ENCODE measurements at places on chromosomes 7 and 10.
A peak's percentile ranks its signal among the peaks of the same experiment; 100 is the strongest.

- DNase-seq = no peak
These were observed 539.8 kb upstream of the CELF2 start for GRCh38 chr10:10477844-10478243.

DNA sequence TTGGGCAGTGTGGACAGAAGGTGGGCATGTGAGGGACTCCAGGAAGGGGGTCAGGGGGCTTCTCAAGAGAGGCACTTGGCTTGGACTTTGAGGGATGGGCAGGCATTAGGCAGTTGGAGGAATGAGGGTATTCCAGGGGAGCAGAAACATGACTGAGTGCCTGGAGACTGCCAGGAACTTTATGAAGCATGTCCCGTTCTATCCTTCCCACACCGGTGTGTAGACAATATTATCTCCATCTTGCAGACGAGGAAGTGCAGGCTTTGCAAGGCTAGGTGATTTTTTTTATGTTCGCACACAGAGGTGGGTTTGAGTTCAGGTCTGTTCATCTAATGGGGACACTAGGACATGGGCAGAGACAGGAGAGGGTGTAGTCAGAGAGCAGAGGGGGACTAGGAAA, 162.7 kb downstream of the RPS24 start:
- DNase-seq = no peak

- DNase-seq = peak; percentile 17
These were observed 13.6 kb downstream of the POR start for GRCh38 chr7:75928568-75928914.

GRCh38 chr7:755413-755805, 28.3 kb upstream of the PRKAR1B start:
- DNase-seq = no peak

- no peak for DNase-seq
These were observed 104.3 kb upstream of the LANCL2 start for GRCh38 chr7:55260676-55261385.

GRCh38 chr10:34613491-34613890, 201.6 kb downstream of the PARD3 start:
- DNase-seq = no peak
